Brain pericyte (primary cell): ENCODE measurements at places on chromosomes 2 and 18.

- DNase-seq = no peak
Measured at GRCh38 chr2:926896-927295, 23.8 kb upstream of the SNTG2 start.

- no peak for DNase-seq
Measured at GRCh38 chr18:61086657-61087056, 246.6 kb upstream of the CDH20 start.

DNA sequence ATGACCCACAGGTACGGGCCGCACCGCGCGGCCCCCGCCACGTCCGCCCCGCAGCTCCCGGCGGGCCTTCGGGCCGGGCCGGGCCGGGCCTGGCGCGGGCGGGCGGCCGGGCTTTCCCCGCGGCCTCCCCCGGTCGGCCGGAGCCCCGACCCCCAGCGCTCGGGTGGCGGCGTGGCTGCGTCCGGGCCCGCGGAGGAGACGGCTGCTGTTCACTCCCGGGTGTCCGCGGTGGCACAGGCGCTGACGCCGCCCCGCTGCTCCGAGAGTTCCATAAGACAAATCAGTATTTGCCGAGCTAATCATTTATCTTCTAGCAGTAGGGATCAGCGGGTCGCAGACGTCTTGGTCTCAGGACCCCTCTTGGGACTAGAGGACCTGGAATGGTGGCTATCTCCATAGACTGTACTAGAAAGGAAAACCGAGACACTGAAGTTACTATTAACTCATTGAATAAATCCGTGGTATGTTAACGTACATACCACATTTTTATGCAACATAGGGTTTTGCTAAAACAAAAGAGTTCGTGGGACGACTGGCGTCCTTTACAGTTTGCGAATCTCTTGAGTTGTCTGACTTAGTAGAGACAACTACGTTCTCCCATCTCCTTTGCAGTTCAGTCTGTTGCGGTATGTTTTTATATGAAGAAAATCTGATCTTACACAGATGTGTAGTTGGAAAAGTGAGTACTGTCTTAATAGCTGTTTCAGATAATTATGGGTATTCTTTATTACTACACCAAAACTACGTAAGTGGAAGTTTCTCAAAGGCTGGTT lies 500 bp downstream of the LIMS1 start:
- no peak for DNase-seq

DNA sequence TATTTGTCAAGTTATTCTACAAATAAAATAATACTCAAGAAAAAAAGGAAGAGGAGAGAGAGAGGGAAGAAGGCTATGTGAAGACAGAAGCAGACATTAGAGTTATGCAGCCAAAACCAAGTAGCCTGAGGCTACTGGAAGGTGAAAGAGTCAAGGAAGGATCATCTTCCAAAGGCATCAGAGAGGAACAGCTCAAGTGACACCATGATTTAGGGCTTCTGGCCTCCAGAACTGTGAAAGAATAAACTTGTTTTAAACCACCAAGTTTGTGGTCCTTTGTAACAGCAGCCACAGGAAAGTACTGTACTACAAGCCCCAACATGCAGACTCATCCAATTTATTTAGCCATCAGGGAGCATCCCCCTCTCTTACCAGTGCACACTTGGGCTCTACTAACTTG lies 788.5 kb upstream of the LRRTM1 start:
- DNase-seq = no peak

DNA sequence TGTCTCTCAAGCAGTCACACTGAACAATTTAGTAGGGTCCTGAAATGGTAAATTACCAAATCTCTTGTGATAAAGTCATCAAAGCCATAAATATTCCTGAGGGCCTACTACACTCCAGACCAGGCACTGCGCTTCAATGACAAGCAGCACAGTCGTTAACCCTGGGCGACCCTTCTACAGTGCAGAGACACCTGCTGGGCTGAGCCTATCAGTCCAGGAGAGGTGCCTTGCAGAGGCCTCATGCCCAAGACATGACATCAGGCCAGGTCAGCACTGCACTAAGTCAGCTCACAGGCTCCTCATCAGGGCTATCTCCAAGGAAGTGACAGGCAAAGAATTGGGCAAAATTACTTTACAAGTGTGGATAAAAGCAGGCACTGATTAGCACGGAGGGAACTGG lies 166.4 kb upstream of the EPB41L3 start:
- DNase-seq = no peak

- no peak for DNase-seq
Measured at GRCh38 chr2:5074733-5075132, 617.5 kb upstream of the SOX11 start.

- no peak for DNase-seq
Measured at GRCh38 chr2:123080331-123080730, 944.8 kb upstream of the CNTNAP5 start.

- DNase-seq = no peak
Measured at GRCh38 chr2:19868224-19868623, 33.6 kb downstream of the TTC32 start.

GRCh38 chr2:233217892-233218377 lies 33.5 kb upstream of the ATG16L1 start:
- DNase-seq = no peak
